ENCODE measurements at places on chromosomes 11 and 22.

DNA sequence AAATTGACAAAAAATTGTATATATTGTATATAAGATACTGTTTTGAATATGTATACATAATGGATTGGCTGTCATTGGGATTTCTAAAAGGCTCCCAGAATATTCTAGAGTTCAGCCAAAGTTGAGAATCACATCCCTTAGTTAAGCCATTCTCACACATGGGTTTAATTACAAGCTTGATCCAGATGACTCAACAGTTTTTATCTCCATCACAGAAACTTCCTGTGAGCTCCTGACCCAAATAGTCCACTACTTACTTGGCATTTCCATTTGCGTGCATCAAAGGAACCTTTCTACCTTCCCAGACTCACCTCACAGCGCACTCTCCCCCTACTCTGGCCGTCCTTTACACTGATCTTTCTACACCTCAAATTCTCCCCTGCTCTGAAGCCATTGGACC lies 184.8 kb upstream of the ARHGAP20 start:
- DNase-seq, result no peak

DNA sequence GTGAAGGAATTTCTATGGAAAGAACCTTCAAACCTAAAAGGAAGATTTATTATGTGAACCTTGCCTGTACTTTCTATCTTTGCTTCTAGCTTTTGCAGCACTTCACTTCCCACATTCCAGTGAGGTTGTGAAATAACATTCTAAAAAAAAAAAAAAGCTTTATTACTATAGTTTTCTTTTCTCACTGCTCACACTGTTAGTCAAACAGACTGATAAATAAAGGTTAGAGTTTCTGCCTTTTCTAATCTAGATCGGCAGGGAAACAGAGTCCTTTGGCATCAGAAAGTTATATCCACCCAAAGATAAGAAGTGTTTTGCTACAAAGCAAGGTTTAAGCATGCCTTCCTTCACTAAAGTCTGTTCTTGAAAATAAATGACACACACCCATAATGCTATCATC lies 2.8 kb downstream of the AAMDC start:
- no peak for DNase-seq

DNA sequence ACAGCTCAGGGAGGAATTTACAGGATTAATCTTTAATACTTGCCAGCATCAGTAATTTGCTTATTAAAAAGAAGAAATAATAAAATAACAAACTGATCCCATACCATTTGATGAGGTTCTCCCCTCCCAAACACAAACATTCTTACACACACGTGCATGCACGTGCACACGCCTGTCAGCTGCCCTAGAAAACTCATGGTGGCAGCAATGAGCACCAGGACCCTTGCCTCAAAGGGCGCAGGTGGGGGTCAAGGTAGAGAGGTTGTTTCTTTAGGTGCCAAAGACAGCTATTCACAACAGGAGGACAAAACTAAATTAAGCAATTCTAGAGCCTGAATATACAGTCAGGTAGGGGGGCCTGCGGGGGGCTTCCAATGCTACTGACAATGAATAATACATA lies 219.3 kb downstream of the BUD13 start:
- DNase-seq, result no peak

- no peak for DNase-seq
Observed at GRCh38 chr11:88410656-88411055, 73.1 kb upstream of the CTSC start.

- no peak for DNase-seq
Observed at GRCh38 chr11:42237701-42238235, 778.3 kb upstream of the LRRC4C start.

DNA sequence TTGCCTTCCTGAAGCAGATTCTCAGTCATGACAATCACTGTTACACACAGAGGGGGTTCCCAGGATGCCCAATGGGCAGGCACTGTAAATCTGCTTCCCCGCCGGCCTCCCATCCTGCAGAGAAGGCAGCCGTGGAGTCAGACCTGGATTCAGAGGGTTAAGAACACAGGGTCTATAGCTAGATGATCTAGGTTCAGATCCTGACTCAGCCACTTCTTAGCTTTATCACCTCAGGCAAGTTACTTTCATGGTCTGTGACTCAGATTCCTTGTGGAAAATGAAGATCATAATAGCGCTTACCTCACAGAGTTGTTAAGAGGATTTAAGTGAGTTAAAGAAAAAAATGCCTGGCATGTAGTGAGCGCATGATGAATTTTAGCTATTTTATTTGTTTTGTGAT lies 95.9 kb downstream of the TIMP3 start:
- no peak for DNase-seq

DNA sequence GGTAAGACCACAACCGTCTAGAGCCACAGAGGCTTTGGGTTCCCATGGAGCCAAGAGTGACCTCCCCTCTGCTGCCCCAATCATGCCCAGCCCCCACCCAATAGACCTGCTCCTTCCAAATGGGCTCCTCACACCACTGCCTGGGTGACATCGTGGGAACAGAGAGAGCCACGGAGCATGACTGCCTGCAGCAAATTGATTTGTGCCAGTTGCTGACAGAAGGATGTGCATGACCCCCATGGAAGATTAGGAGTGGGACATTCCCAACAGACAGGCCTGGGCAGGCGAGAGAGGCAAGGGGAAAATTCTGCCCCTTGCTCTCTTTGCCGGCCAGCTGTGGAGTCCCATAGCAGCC lies 88.5 kb downstream of the TENM4 start:
- DNase-seq, result no peak

DNA sequence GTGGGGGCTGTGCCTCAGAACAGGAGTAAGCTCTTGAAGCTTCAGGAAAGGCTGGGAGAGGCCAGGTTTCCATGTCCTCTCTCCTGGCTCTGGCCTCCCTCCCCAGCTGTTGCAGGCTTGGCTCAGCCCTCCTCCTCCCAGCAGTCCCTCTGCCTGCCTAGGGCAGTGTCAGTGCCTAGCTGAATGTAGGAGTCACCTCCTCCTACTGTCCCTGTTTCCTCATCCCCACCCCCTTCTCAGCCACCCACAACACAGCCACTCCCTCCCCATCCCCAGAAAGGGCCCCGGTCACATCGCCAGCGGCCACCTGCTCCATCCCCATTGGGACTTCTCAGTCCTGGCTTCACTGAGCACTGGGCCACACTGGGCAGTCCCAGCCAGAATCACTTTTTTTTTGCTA lies 2.9 kb upstream of the FBLN1 start:
- DNase-seq, result no peak

DNA sequence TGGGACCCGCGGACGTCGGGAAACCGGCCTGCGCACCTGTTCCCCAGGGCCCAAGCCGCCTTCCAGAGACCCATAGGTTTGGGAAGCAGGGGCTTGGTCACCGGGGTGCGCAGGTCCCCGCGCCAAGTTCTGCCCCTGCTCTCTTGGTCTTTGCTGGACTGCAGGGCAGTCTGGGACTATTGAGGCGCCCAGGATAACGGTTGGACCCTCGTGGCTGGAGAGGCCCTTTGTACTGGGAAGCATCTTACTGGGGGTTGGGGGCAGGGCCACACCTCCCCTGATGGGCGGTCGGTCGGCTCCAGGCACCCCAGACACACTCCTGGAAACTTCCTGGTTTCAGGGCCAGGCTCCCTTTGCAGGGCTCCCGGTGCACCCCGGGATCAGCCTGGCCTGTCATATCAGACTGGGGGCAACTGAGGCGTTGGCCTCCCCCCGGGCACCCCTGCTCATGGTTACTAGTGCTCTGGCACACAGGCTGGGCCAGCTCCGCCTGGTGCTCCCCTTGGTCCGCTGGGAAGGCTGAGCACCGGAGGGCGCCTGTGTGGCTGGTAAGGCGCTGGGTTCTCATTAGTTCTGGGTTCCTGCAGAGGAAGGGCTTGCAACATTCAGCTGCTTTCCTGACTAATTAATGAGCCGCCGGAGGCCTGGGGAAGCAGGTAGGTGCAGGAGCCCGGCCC lies 1250.5 kb downstream of the BRD1 start:
- no peak for DNase-seq

- DNase-seq, result no peak
Observed at GRCh38 chr11:67601098-67601497, 5.6 kb upstream of the NDUFV1 start.

- no peak for DNase-seq
Observed at GRCh38 chr11:25734591-25735211, 597.2 kb upstream of the ANO3 start.

- no peak for DNase-seq
Observed at GRCh38 chr11:81913793-81914192, 819.9 kb downstream of the FAM181B start.

DNA sequence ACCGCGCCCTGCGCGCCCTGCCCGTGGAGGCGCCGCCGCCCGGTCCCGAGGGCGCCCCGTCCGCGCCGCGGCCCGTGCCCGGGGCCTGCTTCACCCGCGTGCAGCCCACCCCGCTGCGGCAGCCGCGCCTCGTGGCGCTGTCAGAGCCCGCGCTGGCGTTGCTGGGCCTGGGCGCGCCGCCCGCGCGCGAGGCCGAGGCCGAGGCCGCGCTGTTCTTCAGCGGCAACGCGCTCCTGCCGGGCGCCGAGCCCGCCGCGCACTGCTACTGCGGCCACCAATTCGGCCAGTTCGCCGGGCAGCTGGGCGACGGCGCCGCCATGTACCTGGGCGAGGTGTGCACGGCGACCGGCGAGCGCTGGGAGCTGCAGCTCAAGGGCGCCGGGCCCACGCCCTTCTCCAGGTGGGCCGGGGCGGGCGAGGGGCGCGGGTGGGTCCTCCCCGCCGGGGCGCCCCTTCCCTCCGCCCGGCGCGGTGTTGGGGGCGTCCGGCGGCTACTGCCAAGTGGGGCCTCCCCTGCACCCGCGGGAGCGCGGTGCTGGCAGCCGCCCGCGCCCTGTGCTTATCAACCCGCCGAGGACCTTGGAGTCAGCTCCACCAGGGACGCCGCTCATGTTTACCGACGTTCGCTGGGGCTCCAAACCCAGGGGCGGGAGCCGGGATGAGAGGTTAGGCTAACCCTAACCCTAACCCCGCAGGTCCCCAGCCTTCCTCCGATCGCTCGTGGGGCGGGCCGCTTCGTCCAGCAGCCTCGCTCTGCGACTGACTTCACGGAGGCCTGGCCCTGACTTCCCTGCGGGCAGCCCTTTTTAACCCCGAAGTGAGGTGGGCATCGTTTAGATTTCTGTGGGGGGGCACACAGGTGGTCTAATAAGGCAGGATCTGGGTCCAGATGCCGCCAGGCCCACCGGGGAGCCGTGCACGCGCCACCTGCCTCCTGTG lies 649 bp downstream of the SELENOO start:
- no peak for DNase-seq

DNA sequence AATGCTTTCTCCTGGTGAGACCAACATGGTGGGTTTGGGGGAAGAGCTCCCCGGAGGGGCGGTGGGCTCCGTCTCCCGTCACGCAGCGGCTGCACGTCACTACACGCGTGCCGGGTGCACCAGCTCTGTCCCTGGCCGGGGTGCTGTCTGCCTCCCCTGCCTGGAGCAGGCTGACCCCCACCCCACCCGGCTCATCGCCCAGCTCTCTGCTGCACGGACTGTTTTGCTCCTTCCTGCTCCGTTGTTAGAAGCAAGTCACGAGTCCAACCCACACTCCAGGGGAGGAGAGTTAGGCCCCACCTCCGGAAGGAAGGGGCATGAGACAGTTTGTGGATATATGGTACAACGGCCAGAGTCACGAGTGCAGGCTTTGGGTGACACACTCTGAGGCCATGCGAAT lies 364.9 kb downstream of the BRD1 start:
- no peak for DNase-seq

GRCh38 chr11:131833366-131833765 lies 463.0 kb downstream of the NTM start:
- no peak for DNase-seq

- no peak for DNase-seq
Observed at GRCh38 chr22:17444204-17444504, 74.9 kb downstream of the CECR2 start.

DNA sequence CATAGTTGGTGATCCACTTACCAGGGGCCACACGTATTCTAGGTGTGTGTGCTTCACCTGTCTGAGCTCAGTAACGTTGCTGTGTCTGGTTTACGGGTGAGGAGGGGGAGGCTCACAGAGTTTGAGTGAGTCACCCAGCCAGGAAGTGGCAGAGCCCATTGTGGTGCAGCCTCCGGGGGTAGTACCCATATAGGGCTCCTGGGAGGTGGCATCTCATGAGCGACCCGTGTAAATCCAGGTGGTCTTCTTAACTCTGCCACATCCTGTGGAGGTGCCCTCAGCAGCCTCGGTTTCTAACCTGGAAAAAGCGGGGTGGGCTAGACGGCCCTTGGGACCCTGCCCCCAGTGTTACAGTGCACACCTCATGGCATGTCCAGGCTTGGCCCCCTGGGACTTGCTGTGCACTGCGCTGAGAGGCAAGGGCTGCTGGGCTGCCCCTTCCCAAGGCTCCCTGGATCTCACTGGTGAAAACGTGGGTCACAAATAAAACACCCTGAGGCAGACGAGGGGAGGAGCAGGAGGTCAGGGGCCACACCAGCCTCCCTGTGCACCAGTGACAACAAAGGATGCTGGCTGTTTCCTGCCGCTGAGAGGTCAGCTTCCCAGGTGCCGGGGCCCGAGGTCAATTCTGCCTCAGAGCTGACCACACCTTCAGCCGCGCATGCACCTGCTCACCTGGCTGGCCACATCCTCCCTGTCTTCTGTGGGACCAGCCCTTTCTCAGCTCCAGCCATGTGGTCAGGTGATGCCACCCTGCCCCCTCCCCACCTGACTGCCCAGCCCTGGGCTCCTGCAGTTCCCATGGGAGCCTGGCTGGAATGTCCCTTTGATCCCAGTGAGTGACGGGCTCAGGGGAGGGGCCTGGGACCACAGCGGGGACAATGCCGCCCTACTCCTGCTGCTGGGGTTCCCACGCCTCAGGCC lies 305.1 kb downstream of the CTTN start:
- DNase-seq, result no peak

GRCh38 chr11:130916910-130917309 lies 631 bp upstream of the SNX19 start:
- no peak for DNase-seq

- DNase-seq, result no peak
Observed at GRCh38 chr11:63609971-63610580, 4.2 kb downstream of the PLAAT3 start.

GRCh38 chr11:105052487-105052886 lies 7.4 kb upstream of the CARD16 start:
- DNase-seq, result no peak

GRCh38 chr11:35683728-35684339 lies 21.3 kb downstream of the TRIM44 start:
- DNase-seq, result no peak

DNA sequence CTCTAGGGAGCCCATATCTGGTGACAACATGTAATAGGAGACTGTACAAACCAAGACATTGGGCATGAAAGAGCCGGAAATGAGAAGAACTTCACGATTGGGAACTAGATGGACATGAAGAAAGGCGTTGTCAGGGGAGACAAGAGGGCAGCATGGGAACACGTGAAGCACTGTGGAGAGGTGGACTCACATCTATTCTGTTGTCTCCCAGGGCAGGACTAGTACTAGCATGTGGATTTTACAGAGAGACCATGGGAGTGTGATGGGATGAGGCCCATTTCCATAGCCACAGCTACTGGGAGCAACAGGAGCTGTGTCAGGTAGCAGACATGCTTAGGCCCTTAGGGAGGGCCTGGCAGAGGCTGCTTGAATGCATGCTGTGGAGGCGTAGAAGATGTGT lies 333.9 kb downstream of the OPCML start:
- DNase-seq, result no peak

- DNase-seq, result no peak
Observed at GRCh38 chr11:117724621-117725020, 72.4 kb downstream of the DSCAML1 start.

GRCh38 chr11:30583476-30584280 lies 2.5 kb downstream of the MPPED2 start:
- no peak for DNase-seq

All from T-cell (primary cell).